A549 (cell line): ENCODE measurements at places on chromosomes 7 and 10.
A peak's percentile ranks its signal among the peaks of the same experiment; 100 is the strongest.

DNA sequence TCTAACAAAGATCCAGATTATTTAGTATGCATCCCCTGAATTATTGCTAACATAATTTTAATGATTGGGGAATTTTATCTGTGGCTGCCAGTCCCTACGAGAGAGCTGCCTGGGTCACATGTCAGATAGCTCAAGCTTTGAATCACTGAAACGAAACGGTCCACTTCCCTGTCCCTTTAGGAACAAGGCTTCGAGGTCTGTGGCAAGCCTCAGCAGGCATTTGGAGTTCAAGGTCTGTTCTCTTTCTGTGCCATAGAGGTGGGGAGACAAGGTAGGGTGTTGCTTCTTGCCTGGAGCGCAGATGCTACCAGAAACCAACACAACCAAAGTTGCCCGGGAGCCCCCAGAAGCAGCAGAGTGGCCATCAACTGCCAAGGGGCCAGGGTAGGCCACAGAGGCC is 13.9 kb upstream of the SH2D4B start:
- no peak for DNase-seq

DNA sequence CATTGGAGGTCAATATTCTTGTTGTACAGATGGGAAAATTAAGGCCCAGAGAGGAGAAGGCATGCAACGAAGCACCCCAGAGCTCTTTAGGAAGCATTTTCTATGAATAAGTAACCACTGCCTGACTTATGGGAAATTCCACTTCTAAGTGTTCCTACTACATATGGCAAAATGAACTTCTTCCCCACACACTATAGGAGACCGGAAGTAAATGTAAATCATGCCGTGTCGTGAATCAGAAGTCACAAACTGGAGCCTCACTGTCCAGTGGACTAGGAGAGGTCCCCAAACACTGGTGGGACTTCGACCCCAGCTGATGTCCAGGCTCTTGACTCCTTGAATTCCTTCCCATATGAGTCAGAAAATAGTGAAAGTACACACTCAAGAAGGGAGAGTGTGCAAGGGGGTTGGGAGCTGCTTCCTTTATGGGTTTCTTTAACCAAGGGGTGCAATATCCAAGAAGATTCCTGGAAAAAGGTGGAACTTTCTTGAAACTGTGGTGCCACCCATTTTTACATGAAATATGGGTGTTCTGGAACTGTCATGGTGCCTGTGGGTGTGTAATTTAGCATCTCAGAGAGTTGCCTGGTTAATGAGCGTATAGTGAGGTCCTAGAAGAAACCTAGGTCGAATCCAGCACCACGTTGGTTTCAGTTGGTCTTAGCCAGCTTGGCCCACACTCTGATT is 6.7 kb downstream of the RASSF4 start:
- DNase-seq = no peak

DNA sequence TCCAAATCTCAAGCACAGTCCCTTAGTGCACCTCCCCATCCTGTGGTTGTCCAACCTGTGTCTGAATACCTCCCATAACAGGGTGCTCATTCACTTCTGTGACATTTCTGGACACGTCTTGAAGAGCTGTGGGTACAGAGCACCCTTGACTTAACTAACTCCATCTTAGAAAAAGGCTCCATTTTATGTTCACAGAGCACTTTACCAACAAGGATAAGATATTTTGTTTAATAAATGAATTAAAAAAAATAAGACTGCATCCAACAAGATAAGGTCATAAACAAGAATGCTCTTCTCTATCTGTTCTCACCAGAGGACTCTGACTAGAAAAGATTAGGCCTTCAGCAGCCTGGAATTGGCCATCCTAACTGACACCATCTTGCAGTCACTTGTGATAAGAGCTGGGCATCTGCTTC is 335.2 kb upstream of the ZNF32 start:
- DNase-seq = no peak

DNA sequence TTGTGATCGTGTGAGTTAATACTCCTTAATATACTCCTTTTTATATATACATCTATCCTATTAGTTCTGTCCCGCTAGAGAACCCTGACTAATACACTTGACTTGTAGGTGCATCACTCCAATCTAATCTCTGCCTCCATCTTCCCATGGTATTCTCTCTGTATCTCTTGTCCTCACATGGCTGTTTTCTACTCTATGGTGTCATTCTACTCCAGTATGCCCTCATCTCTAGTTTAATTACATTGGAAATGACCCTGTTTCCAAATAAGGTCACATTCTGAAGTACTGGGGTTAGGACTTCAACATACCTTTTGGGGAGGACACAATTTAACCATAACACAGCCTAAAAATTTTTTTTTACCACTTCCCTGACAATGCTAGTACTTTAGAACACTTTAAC is 25.8 kb upstream of the TNKS2 start:
- DNase-seq = no peak

GRCh38 chr7:98276241-98276761 is 5.2 kb upstream of the BRI3 start:
- DNase-seq = no peak

- no peak for DNase-seq
Measured at GRCh38 chr7:143507534-143508055, 29.9 kb downstream of the TAS2R41 start.

DNA sequence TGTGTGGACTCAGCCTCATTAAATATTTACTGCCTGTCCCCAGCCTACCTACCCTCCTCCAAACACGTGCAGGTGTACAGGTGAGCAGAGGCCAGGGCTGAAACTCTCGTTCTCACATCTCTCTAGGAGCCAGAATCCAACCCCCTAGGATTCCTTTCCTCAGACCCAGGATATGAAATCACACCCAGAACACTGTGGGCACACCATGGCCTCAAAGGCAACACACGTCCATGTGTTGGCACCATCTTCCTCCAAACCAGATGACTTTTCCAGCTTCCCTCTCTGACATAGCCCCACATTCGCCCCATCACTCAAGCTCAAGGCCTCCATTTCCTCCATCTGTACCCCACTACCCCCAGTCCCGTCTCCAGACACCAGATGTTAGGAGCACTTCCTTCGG is 51.8 kb upstream of the DUSP5 start:
- DNase-seq = no peak

DNA sequence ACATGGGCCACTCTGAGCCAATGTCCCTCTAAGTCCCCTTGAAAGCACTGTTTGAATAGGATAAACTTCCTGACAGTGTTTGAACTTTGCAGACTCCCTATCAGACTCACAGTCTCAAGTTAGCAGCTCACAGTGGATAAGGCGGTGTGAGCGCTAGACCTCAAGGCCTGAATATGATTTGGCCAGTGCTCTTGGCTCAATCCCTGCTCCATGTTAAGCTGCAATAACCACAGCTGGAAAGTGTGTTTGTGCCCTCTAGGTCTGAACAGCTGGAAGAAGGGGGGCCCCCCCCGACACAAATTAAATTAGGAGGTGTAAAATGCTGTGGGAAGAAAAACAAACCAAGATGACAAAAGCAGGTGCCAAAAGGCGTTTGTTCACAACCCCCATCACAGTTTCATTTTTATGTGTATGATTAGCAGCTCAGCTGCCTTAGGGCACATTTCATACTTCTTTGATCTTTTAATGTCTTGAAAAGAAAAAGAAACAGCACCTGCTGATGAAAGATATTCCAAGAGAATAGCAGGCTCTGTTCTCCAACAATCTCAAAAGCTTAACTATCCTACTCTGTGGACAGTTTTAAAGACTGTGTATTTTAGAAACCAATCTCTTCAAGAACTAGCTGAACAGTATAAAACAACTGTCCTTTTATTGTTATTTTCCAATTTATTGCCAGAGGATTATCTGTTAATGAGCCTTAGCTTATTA is 167.6 kb downstream of the SNX13 start:
- DNase-seq = no peak

GRCh38 chr7:29385214-29385814 is 178.3 kb upstream of the PRR15 start:
- no peak for DNase-seq

DNA sequence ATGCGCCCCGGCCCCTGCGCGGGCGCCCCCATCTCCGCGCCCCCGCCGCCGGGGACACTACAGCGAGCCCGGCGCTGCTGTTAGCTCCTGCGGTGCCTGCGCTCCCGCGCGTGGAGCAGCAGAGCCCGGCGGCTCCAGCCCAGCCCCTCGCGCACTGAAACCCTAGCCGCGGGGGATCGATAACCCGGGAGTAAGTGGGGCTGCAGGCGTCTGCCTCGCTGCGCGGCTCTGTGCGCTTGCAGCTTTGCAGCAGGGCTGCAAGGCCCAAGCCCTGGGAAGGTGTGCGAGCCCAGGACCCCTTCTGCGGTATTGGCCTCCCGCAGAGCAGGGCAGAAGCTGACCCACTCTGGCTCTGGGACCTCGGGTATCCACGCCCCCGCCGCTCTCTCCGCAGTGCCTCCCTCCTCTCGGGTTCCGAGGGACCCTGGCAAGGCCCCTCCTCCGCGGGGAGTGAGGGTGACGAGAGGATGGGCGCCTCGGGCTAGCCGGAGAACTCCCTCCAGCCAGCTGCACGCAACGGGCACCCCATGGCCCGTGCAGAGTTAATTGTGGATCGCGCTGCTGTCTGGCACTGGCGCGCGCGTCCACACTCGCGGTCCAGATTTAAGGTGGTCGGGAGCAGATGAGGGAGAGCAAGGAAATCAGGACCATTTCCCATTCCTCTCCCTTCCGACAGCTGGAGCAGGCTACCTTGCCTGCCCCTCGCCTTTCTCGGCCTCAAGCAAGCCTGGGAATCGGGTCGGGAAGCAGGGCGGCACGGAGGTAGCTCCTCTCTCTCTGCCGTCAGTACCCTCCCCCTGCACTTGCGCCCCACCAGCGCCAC is 2.1 kb downstream of the SHH start:
- no peak for DNase-seq

GRCh38 chr7:11458736-11459483 is 373.1 kb downstream of the THSD7A start:
- DNase-seq = peak; percentile 78

DNA sequence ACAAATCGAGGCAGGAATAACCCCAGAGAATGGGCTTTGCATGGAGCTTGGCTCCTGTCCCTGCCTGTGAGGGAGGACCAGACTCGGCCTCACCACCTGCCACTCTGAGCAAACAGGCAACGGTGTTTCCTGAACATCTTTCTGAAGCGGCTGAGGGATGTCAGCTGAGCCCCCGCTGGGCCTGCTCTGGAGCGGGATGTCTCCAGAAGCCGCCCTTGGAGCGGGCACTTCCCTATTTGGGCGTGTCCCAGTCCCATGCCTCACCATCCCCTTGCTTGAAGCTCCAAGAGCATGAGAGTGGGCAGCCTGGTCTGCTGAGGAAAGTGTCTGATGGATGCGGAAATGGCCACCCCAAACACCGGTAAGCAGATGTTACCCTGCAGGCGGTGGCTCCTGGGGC is 10.2 kb downstream of the ALKBH4 start:
- DNase-seq = no peak

DNA sequence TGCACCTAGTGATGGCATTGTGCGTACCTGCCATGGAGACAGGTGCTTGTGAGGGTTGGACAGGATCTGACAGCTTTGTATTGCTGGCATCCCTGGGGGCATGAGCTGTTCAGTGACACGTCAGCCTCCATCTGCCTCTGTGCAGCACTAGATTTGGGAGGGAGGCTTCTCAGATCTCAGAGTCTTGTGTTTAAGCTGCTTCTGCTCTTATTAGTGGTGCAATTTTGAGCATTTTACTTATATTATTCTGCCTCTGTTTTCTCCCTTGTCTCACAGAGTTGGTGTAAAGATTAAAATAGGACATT is 5.1 kb downstream of the ARHGAP22 start:
- no peak for DNase-seq

- no peak for DNase-seq
Measured at GRCh38 chr7:87267239-87267900, 47.8 kb upstream of the TMEM243 start.

GRCh38 chr10:58016614-58017013 is 251.1 kb downstream of the IPMK start:
- DNase-seq = no peak

GRCh38 chr10:8036506-8037198 is 17.8 kb upstream of the GATA3 start:
- DNase-seq = no peak

DNA sequence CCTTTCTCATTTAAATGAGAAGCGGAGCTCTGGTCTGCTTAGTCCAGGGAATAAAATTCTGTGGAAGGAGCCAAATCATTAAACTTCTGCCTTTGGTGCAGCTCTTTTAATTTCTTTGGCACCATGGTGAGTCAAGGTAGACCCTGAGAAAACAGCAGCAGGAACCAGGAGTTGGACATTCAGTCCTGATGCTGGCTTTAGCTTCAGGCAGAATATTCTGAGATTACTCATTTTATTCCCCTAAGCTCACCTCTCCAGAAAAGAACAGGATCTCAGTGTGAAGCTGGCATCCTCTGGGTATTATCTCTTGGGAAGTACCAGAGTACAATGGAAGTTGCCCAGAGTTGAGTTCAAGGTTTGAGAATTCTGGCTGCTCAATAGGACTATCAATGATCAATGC is 211.6 kb upstream of the NRP1 start:
- no peak for DNase-seq

DNA sequence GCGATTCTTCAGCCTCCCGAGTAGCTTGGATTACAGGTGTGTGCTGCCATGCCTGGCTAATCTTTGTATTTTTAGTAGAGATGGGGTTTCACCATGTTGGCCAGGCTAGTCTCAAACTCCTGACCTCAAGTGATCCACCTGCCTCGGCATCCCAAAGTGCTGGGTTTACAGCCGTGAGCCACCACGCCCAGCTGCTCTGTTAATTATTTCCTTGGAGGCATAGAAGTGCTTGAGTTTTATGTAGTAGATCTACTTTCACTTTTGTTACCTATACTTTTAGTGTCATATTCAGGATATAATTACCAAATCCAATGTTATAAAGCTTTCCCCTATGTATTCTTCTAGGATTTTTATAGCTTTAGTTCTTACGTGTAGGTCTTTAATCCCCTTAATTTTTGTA is 1093.0 kb downstream of the GATA3 start:
- no peak for DNase-seq

DNA sequence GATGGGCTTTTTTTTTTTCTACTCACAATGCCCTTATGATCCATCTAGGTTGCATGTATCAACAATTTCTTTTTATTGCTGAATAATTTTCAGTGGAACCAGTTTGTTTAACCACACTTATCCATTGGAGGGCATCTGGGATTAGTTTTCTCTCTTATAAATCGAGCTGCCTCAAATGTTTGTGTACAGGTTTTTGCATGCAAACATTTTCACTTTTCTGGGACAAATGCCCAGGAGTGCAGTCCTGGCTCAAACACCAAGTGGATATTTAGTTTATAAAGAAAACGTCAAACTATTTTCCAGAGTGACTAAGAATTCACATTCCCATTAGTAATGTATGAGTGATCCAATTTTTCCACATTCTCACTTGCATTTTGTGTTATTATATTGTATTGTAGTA is 313.4 kb downstream of the CXCL12 start:
- no peak for DNase-seq

- no peak for DNase-seq
Measured at GRCh38 chr7:142717453-142717852, 31.8 kb upstream of the PRSS1 start.
